ENCODE measurements at places on chromosomes 6 and 20. TPM values are rescaled to one million over a fixed set of nuclear protein-coding genes. Genes with fewer than 3 reads are reported as not detected.

Gene DEFB132
- not detected for total RNA-seq

Gene TMEM181
- total RNA-seq: 29.0 TPM

Gene BNIP5
- not detected for total RNA-seq

Gene AVP
- total RNA-seq: not detected

Gene PSORS1C2
- not detected for total RNA-seq

Gene TFAP2C
- total RNA-seq: 1.2 TPM

Gene SIGLEC1
- not detected for total RNA-seq

Data from subcutaneous preadipocyte (primary cell).